ENCODE measurements at places on chromosomes 2 and 18.

DNA sequence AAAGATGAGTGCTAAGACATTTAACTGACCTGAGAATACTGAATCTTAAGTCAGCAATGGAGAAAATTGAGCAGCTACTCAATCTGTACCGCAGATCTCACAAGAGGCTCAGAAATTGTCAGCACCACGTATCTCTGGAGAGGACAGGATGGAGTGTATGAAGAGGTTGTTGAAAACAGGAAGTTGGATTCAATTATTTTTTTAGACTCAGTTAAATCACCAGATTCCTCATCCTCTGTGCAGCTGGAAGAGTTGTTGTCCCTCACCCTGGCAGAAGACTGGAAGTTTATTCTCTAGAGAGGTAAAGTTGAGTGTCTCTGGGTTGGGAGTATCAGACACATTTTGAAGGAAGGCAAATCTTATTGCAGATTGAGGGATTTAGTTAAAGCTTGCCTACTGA, 114.9 kb upstream of the NT5C1B start:
- no peak for DNase-seq

DNA sequence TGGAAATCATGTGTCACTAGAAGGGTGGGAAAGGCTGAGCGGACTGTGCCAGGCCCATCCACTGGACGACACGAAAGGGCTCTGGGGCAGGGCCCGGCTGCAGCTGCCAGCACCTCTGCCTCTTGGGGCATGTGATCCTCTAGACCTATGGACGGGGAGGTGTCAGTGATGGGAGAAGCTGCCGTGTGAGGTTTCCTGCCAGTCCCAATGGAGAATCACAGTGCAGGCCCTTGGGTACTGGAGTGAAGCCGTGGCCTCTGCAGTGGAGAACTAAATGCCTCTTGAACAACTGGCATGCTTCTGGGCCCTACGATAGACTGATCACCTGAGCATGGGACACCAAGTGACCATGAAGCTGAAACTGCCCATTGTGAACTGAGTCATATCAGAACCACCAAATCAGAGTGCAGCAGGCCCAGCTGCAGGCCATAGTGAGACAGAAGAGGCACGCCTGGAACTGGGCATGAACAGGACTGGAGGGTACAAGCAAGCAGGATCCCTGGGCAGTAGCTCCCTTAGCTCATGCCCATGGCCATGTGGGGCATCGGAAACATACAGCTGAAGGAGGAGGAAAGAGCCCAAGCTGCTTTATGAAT, 18.8 kb upstream of the RHOB start:
- DNase-seq: no peak

DNA sequence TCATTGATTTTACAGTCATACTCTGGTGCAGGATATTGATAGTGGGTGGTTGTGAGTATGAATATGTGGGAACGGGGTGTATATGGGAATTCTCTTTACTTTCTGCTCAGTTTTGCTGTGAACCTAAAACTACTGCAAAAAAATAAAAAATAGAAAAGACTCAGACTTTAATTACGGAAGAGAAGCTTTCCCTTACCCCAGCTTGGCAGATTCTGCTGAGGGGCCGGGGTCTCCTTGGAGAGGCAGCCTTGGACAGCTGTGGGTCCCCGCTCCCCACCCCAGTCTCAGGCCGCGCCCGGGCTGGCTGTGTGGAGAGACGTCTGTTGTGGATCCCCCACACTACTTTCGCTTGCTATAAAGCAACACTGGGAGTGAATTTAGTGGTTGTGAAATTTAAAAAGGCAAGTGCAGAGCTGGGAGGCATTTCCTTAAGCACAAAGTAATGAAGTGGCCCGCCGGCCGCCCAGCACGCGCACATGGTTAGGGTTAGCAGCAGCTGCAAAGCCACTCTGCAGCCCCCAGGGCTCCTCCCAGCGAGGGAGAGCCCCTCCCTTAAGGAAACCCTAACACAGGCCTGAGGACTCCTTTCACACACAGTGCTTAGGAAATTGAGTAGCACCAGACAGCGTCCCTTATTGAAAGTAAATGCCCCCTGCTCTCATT, 102.4 kb downstream of the DDX1 start:
- no peak for DNase-seq

DNA sequence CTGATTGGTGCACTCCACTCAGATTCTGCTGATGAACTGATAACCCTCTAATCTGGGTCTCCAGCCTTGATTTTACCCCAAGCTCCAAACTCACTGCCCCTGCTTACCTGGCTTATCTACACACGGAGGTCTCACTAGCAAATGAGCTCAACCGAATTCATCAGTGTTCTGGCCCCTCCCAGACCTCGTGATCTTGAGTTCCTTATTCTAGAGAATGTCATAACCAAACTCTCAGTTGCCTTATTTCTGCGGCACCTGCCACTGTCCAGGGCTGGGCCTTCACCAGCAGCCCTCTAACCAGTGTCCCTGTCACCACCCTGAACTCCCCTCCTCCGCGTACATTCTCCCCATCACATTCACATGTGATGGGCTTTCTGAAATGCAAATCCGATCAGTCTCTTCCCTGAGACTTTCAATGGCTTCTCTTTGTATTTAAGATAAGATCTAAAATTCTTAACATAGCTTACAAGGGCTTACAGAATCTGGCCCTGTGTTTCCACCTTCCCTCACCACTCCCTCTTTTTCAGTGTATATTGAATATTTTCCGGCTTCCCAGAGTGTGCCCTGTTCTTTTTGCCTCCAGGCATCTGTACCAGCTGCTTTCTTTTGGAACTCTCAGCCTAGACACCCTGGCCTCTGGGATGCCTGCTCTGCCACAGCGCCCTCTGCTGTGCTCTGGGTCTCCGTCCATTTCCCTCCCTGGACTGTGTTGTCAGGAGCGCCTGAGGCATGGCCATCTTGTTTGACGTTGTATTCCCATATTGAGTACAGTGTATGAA, 31.1 kb downstream of the NAB1 start:
- peak; percentile 3 for DNase-seq

DNA sequence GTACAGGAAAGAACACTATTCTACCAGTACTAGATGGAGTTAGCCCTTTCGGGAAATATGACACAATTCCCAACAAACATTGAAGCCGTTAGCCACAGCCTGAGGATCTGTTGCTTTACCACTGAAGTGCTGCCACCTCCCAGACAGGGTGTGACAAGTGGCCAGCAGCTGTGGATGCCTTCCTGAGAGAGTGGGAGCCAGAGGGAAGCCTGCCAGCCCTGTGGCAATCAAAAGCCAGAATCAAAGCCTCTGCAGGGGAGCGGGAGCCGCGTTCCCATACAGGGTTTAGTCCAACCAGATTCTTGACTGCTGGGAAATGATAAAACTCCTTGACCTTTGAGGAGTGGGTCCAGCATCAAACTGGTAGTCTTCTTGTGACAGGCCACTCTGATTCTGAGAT, 38.0 kb downstream of the SLC4A1AP start:
- DNase-seq: peak; percentile 2

GRCh38 chr2:157785866-157786662, 90.1 kb downstream of the ACVR1 start:
- DNase-seq: no peak

GRCh38 chr2:168603439-168603961, 147.4 kb downstream of the CERS6 start:
- no peak for DNase-seq

GRCh38 chr18:49721981-49722380, 91.4 kb downstream of the ACAA2 start:
- DNase-seq: no peak

DNA sequence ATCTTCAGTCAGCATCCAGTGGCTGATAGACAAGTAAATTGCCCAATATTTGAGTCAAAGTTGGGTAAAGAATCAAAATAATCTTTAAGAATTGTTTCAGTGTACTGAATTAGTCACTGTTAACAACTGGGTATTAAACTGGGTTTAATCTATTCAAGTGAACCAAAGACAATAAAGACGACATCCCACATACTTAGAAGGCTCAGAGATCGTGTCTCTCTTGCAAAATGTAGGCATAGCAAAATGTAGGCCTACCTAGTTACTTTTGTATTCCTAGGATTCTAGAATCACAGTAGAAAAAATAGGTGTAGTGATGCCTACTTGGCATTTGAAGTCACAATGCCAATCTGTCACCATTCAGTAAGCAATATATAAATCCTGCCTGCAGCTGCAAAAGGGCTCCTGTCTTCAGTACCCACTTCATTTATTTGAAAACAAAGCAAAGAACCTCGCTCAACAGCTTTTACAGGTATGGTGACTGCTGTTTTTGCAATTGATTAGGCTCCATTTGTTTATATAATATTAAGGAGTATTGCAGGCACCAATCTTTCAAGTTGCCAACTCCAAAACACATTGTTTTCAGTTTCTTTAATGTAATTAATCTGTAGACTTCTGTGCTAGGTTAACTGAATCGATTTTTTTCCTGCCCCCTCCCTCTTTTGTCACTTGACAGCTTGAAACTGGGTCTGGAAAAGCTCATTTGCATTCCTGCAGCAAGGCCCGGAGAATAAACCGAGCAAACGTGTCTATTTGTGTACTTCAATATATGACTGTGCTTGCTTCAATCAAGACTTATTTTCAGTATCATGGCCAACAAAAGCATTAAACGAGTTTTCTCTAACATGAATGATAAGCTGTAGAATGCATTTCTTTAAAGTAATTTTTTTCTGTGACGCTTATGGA, 1074.9 kb downstream of the TDRD15 start:
- no peak for DNase-seq

- DNase-seq: peak; percentile 70
Measured at GRCh38 chr2:43634604-43635306, 2.3 kb upstream of the PLEKHH2 start.

GRCh38 chr18:3062798-3063680, 50.1 kb upstream of the LPIN2 start:
- peak; percentile 44 for DNase-seq

DNA sequence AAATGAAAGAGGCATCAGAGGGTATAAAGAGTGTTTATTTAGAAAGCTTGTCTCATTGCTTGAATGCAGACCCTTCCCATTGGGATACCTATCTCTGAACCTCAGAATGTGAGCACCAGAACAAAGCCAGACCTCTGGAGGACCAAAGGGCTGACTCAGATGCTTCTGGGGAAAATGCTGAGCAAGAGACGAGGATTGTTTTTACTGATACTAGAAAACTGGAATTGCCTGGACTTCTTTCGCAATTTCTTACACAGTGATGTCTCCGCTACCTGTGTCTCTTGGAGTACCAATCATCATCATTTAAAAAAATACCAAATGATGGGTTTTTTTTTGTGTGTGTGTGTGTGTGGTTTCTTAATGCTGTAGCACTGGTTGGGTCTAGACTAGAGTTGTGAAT, 55.6 kb upstream of the CCDC85A start:
- peak; percentile 28 for DNase-seq

- DNase-seq: no peak
Measured at GRCh38 chr2:48364100-48364499, 165.9 kb upstream of the STON1 start.
